AG04449 (cell line): ENCODE measurements at places on chromosomes 4 and X.

- no peak for DNase-seq
Measured at GRCh38 chrX:17587366-17587765, 149.9 kb upstream of the SCML1 start.

DNA sequence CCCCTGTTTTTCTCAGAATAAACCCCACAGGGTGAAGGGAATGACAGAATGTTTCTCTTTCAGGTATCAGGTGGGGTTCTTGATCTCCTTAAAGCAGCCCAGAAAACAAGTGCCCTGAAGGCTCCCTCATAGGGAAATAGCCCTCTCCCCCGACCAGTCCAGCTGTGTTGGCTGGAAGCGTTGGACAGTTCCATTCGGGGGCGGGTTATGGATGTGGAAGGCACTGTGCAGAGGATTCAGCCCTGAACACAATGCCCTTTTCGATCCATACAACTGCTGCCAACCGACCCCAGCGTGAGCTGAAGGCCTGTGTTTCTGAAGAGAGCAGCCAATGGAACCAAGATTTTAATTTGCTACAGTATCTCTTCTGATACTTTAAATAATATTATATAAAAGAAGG is 41.5 kb downstream of the SEL1L3 start:
- DNase-seq: no peak

DNA sequence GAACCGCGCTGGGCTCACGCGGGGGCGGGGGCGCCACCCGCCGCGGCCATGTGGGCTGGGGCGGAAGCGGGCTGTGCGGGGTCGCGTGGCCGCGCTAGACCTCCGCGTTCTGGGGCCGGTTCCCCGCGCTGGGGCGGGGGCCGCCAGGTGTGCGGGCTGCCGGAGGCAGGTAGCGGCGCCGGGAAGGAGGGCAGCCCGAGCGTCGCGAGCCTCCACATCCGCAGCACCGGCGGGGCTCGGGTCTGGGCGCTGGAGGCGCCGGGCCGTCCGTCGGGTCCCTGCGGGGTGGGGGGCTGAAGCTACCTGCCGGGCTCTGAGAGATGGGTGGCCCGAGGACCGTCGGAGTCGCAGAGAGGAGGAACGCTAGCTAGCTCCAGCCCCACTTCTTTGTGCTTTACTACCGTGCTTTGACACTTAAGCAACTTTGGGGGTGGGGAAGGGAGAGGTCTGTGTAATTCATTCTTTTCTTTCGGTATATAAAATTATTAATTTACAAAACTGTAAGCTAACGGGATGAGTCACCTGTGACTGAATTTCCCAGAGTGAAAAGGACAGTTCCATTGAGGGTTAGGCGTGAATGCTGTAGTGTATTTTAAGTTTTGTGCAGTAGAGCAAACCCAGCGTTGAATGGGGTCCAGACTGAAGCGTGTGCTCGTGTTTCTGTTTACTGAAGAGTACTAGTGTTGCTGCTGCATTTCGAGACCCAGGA is 689 bp downstream of the METAP1 start:
- DNase-seq: no peak

DNA sequence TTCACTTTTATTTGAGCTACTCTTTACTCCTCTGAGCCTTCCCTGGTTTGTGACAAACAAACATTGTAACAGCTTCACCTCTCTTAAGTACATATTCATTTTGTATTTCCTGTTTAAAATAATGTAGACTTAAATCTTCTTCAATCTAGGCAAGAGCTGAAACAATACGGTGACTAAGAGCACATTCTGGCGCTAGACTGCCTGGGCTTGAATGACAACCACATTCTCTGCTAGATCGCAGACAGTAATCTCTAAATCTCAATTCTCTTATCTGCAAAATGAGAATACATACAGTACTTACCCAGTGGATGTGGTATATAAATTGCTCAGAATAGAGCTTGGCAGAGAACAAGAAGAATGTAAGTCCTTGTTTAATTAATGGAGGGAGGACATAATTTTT is 144.8 kb downstream of the ARAP2 start:
- DNase-seq: no peak

- no peak for DNase-seq
Measured at GRCh38 chr4:29717287-29718057, 1002.7 kb upstream of the PCDH7 start.

DNA sequence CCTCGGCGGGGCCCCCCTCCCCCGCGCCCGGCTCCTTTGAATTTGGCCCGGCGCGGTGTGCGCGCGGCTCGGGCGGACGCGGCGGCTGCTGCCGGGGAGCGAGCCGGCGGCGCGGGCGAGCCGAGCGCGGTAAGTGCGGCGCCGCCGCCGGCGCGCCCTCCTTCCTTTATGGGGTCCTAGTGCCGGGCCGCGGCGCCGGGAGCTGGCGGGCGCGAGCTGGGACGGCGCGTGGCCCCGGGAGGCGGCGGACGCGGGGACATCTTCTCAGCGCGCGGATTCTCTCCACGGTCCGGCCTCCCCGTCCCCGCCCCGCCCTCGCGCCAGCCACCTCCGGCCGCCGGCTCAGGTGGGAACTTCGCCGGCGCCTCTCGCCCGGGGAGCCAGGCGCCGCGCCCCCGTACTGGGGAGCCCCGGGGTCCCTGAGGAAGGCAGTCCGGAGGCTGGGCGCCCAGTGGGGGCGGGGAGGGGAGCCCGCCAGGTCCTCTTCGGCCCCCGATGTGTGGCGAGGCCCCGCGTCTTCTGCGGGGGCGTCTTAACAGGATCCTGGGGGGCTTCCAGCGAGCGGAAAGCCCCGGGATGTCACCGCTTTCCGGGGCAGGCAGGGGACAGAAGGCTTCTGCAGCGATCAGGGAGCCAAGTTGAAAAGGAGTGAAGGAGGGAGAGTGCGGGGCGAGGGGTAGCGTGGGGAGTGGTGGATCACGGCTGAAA is 98.4 kb upstream of the TENM3 start:
- no peak for DNase-seq

DNA sequence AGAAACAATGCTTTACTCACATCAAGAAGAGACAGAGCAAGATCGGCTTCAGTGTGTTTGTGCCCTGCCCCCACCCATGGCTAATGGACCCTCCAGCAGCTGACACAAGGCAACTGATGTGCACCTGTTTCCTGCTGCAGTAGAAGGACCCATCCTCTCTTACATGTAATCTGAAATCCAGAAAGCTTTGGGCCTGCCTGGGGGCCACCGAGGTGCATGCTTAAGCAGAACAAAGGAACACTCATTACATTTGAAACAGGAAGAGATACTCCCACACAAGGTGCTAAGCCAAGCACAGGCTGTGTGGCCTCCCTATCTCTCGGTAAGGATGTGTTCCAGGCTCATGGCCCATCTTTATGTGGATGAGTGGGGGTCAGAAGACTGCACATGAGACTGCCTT is 338.0 kb downstream of the SPOCK3 start:
- DNase-seq: no peak

DNA sequence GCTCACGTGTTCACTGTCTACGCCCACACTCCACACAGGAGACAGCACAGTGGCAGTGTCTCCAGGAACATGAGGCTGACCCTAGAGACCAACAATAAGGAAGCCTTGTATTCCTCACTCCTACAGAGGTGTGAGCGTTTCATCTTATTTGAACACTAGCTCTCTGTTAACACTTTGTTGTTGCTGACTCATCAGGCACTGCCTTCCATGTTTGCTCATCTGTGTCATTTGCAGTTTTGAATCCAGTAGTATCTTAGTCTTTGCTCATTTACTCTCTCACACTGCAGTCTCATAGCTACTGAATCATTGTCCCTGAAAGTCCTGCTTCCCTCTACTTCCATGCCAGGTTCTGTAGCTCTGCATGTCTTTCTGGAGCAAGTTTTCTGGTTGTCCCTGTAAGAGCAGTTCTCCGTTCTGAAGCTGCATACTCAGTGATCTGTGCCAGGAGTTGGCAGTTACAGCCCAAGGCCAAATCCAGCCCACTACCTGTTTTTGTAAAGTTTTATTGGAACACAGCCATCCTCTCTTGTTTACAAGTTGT is 80.3 kb upstream of the DCLK2 start:
- DNase-seq: no peak

DNA sequence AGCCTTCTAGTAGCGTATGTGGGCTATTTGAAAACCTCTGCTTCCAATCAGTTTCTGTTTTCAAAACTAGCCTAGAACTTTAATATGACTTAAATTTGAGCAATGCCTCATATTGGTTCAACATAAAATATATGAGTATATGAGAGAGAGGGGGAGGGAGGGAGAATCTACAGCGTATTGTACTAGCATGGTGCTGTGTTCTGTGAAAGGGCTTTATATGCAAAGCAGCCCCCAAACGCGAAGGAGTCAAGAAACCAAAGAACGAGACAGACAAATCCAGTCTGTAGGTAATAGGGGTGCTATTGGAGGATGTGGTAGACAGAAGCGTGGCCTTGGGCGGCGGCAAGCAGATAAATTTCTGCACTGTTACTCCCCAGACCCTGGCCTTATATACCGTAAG is 784 bp upstream of the ANXA5 start:
- no peak for DNase-seq

DNA sequence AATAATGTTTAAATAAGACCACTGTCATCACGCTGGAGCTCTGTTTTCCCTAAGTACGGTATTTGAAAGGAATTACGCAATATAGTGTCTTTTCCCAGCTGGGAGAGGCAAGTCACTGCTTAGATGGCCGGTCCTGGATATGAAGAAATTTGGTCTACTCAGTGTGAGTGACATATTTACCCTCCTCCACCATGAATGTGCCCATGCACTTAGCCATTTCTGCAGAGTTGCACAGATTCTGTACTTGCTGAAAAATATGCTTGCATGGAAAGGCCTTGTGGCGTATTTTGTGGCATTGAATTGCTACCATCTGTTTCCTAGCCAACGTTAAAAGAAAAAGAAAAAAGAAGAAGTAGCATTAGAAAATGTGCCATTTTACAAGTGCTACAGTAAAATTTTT is 73.1 kb downstream of the ADGRL3 start:
- DNase-seq: no peak

DNA sequence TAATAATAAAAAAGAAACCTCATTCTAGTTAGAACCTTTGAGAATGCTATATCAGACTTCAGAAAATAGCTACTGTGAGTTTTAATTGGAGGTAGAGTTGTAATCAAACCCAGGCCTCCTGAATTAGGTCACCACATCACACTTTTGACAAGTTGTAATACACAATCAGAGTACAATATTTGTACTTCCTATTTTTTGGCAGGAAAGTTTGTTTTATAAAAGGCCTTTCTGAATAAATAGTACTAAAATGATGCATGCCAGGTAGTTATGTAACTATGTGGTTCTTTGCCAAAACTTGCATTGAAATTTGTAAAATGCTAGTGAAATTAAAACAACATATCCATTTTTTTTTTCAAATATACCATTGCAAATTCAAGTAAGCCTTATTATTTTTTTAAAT is 26.8 kb downstream of the ADH7 start:
- no peak for DNase-seq

GRCh38 chrX:140724736-140725135 is 15.2 kb downstream of the LINC00632 start:
- DNase-seq: no peak

DNA sequence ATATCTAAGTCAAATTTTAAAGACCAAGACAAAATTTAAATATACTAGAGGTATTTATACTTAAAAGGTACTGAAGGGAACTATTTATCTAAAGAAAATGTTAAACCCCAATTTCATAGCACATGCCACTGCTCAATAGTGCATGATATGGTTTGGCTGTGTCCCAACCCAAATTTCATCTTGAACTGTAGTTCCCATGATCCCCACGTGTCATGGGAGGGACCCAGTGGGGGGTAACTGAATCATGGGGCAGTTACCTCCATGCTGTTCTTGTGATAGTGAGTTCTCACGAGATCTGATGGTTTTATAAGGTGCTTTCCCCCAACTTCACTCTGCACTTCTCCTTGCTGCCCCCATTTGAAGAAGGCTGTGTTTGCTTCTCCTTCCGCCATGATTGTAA is 32.3 kb downstream of the MAML3 start:
- no peak for DNase-seq

DNA sequence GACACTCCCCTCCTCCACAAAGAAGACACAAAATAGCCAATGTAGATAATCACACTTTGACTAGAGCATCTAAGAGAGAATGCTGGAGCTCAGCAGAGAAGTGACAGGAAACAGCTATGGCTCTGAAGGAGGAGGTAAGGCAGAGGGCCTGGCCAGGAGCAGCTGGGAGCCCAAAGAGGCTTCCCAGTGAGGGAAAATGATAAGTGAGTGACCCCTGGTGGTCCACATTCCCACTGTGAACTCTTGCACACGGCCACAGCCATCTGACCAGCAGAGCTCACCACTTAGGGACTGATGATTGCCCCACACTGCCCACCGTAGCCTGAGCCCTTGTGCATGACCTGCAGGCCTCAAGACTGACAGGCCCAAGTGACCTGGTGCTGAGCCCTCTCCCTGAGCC is 162.7 kb upstream of the GALNTL6 start:
- DNase-seq: no peak

DNA sequence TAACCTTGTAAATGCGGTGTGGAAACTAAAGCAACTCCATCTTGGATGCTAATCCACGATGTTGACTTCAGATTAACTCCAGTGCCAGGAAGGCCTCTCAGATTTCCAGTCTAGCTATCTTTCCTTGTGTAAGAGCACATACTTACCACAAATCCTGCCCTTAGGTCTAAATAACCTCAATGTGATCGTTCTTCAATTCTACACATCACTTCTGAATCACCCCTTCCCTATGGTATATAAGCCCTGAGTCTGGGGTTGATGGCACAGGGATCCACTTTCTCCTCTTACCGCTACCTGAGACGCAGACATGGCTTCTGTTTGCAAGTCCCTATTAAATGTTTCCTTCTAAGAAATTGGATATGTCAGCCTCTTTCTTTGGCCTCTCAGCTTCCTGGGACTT is 17.5 kb upstream of the ZNF41 start:
- no peak for DNase-seq
